ENCODE measurements at places on chromosomes 7 and 10.

DNA sequence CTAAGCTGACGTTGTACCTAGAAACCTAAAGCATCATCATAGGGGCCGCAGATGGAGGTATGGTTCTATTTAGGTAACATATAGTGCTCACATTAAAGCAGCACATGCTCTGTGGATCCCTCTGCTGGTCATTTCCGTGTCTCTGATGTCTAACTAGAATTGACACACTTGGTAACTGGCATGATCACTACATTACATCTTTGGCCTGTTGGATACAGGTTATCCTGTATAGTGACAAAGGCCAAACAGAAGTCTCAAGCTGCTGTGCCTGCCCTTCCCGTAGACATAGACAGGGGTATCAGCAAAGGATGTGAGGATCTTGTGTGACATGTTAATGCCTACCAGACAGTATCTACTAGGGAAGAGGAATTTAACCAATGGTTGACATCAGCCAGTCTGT is 51.2 kb downstream of the KIF5B start:
- no peak for DNase-seq

- DNase-seq = peak; percentile 89
Measured at GRCh38 chr10:79260811-79261740, 86.2 kb upstream of the PPIF start.

- DNase-seq = no peak
Measured at GRCh38 chr7:113504142-113504541, 385.8 kb upstream of the SMIM30 start.

- no peak for DNase-seq
Measured at GRCh38 chr7:155568842-155569494, 22.6 kb upstream of the CNPY1 start.

DNA sequence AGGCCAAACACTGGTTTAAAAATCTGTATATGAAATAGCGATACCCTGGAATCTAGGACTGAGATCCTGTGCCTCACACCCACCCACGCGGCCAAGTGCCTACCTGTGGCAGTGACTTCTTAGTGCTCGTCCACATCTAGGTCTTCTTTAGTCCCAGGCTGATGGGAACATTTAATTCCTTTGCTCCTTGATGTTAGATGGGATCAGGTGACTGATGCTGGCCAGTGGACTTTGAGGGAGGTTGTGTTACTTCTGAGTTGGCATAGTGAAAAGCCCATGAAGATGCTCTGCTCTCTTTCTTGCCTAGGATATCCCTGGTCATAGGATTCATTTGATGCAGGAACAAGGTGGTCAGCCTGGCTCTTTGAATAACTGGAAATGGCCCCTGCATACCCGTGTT is 59.2 kb downstream of the BMPR1A start:
- no peak for DNase-seq

GRCh38 chr7:136966825-136967224 is 98.4 kb downstream of the CHRM2 start:
- no peak for DNase-seq

Measured in NCI-H510A (cell line).